AML-193 (cell line): ENCODE measurements at places on chromosomes 6 and 20.

DNA sequence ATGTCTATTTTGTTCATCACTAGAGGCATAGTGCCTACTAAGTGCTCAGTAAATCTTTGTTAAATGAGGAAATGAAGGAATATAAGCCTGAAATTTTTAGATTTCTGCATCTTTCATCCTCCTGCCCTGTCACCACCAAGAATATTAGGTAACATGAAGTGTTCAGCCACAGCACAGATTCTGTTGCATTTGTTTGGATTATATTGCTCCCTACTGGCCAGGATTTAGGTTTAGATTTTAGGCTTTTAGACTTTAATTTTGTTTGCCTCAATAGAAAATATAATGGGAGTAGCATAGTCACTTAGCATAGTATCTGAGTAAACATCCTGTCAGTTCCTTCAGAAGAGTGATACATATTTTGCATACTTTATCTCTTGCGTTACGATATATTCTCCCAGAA is 14.2 kb downstream of the FARS2 start:
- no peak for DNase-seq

DNA sequence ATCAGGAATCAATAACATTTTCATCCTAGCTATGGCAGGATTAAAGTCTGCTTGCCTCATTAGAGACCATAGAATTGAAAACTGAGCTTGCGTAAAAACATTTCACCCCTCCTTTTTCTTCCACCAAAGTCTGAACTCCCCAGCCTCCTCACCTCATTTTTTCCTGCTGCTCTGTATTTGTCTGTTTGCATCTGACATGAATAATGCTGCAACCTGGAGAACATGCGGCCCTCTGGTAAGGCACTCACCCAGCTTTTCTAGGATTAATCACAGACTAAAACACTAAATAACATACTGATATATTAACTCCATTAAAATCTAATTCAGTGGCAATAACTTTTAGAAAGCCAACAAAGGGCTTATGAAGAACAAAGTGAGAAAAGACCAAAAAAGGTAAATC is 677.7 kb upstream of the NRSN1 start:
- no peak for DNase-seq

DNA sequence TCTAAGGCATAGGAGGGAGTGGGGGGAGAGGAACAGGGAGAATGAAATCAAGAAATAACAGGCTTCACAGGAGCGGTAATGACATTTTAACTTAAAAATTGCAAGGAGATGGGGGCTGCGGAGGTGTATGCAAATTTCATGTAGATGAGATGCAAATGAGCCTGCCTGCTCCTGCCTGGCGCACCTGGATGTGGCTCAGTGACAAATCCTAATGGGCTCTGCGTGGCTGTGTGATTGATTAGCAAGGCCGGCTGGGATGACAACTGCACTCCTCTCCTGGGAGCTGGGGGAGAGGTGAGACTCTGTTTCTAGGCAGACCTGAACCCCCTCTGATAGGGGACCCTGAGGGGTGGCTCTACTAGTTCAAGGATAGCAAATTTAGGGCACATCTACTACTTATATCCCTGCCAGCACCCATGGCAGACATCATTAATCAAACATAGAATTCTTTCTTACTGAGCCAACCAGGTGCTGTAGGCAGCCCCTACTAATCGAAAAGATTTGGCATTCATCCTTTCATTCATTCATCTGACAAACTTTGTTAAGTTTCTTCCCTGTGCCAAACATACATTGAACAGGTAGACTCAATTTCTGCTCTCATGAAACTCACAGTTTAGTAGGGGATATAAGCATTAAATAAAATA is 38.4 kb upstream of the TGM2 start:
- no peak for DNase-seq

DNA sequence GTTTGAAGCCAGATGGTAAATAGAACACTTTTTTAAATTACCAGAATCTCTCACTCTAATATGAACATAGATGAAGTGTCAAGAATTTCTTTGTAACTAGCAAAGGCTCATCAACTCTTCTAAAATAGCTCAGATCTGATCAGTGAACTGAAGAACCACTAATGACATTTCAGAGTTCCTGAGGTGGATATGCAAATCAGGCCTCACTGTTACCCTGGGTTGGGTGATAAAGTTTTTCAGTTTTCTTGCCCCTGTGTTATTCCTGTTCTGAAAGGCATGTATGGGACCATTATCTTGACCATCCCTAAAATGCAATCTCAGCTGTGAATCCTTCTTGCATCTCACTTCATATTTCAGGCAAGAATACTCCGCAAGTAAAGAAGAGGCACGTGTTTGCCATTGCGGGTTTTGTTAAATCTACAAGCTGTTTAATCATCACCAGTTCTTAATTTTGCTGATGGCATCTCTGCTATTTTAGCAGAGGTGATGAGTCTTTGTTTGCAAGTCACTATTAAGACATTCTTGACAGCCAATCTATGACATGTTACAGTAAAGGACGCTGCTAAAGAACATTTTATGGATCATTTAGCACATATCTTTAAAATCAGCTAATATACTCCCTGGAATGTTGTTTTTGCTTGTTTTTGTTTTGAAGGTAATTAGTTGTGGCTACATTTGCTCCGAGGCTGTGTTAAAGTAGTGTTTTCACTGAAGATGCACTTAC is 47.9 kb downstream of the KHDC1L start:
- DNase-seq, result no peak

DNA sequence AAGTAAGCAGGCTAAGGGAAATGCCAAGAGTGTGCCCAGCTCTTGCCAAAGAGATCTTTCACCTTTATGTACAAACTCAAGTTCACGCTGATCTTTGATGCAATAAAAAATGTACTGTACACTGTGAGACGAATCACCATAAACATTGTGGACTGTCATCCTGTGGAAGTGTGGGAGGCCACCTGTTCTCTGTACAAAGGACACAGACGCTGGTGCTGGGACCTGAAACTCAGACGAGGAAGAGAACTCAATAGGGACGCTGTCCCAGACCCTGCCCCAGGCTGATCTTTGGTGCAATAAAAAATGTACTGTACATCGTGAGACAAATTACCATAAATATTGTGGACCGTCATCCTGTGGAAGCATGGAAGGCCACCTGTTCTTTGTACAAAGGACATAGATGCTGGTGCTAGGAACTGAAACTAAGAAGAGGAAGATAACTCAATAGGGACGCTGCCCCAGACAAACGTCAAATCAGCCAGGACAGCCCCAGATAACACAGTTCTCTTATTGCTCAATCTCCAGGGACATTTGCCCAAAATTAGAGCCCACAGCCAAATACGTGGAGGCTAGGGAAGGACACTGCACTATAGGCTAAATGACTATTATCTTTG is 312.7 kb upstream of the SGK1 start:
- peak; percentile 36 for DNase-seq
